ENCODE measurements at places on chromosomes 7 and 10.

DNA sequence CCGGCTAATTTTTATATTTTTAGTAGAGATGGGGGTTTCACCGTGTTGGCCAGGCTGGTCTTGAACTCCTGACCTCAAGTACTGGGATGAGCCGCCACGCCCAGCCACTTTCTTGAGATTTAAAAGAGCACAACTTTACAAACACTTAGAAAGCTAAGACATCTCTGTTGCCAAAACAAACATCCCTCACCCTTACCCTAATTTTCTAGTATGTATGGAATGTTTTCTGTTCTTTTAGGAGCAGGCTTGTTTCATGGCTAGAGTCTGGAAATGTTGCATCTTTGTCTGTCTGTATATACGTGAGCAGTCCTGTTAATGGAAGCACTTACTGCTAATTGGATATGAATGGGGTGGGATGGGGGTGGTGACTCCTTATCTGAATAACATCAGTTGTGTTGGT, 2.9 kb downstream of the OLAH start:
- no peak for DNase-seq

DNA sequence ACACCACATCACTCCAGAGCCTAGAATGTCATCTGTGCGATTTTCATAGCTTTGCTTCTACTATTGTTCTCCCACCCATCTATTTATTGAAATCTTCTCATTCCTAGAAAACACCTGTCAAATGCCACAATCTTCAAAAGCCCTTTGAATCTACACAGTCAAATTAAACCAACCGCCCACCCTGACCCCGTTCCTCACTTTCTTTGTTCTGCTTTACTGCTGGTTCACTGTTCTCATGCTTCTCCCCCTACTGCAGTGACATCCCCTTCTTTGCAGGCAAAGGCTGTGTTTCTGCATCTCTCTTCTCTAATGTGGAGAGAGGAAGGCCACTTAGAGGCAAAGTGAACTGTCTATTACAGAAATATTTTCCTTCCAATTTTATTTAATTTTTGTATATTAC, 152.4 kb upstream of the NEBL start:
- DNase-seq = no peak

GRCh38 chr10:25176421-25176968, 1.7 kb downstream of the GPR158 start:
- DNase-seq = no peak

GRCh38 chr7:49706106-49706505, 67.3 kb upstream of the VWC2 start:
- DNase-seq = no peak

- DNase-seq = peak; percentile 9
These were observed 13.1 kb downstream of the LHFPL3 start for GRCh38 chr7:104341546-104341945.

GRCh38 chr10:17157024-17157423, 27.4 kb upstream of the CUBN start:
- no peak for DNase-seq

DNA sequence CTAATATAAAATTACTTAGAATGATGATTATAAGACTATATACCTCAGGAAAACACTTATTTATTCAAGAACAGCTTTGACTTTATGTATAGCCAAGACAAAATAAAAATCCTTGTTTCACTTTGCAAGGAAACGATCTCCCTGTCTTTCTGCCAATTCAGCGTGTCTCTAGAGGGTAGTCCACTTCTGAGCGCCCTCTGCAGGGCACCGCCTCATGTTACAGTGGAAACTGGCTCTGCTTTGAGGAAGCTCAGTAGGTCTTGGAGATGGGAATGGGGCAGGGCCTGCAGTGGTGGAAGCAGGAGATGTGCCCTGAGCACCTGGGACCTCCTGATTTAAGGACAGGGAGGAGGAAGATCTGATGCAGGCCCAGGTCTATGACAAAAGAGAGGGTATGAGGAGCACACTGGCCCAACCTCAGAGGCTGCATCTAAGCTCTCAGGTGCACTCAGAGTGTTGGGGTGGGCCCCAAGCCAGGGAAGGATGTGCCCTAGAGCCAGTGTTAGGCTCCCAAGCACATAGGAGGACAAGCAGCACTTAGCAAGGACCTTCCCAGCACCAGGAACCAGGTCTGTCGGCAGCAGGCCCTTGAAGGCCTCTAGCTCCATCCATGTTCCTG, 481.0 kb downstream of the TNS3 start:
- peak; percentile 32 for DNase-seq

GRCh38 chr10:49407552-49408137, 11.8 kb upstream of the DRGX start:
- peak; percentile 86 for DNase-seq

- DNase-seq = no peak
These were observed 40.8 kb downstream of the MYL10 start for GRCh38 chr7:101588131-101588935.

GRCh38 chr10:43846968-43847367, 198.3 kb upstream of the ZNF32 start:
- no peak for DNase-seq

GRCh38 chr7:92704858-92705257, 114.7 kb upstream of the FAM133B start:
- DNase-seq = no peak

DNA sequence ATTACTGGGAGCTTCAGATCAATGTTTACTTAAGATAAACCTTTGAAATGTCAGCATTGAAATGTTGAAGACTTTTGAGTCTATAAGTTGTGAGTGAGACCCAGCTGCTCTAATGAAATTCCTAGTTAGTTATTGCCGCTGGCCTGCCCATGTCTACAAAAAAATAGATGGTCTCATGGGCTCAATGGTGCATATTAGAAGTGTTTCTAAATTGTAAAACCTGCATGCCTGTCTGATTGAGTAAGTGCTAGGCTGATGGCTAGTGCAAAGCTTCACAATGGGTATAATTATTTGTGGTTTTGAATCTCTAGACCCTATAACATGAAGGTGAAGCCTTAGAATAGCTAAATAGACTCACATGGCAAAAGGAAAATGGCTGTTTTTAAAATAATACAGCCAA, 234.5 kb downstream of the SORCS3 start:
- DNase-seq = no peak

- no peak for DNase-seq
These were observed 11.9 kb downstream of the HECW1 start for GRCh38 chr7:43124388-43124787.
